ENCODE measurements at places on chromosomes 4 and X.

DNA sequence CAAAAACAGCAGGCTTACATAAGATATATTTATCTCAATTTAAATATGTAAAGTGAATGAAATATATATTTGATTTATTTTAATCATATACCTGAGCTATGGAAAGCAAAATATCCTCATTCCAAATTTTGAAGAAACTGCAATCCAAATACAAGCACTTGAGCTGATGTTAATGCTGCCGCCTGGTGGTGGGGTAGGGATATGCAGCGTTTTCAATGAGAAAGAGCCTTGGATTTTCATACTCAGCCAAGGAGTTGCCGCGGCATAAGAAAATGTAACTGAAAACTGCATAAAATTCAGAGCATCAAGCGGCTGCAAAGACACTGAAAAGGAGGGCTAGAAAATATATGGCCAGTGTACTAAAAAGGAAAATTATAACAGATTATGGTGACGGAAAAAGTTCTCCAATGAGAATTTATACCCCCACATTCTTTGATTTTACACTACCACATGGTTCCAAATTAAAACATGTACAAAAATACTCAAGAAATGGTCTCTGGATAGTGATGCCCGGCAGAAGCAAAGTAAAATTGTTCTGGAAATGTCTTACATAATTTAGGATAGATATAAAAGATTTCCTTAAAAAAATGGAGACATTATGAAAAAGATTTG is 660.3 kb upstream of the PITX2 start:
- DNase-seq: no peak

DNA sequence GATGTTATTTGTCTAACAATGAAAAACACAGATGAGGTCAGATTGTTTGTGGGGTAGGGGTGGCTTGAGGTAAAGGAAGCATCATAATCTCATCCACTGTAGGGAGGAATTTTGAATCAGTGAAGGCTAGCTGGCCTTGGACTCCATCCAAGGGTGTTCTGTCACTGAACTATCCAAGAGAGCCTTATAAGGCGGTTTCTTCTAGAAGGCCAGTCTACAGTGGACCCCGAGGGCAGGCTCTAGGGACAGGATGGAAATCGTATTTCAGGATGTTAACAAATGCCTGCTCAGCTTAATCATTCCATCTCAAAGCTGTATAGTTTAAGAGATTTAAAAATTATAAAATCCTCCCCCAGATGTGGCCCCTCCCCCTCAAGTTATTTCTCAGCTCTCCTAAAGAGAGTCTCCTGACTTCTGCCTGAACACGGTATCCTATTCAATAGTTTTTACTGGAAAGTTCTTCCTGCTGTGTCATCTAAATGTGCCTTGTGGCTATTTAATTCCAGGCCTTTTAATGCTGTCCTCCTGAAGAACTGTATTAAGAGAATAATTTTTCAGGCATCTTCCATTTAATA is 8.0 kb downstream of the IGFBP7 start:
- no peak for DNase-seq

GRCh38 chr4:40243386-40243948 is 46.6 kb downstream of the RHOH start:
- no peak for DNase-seq

- DNase-seq: no peak
Observed at GRCh38 chr4:142540483-142540804, 305.7 kb downstream of the INPP4B start.

- DNase-seq: no peak
Observed at GRCh38 chr4:84614891-84615290, 32.0 kb downstream of the CDS1 start.

DNA sequence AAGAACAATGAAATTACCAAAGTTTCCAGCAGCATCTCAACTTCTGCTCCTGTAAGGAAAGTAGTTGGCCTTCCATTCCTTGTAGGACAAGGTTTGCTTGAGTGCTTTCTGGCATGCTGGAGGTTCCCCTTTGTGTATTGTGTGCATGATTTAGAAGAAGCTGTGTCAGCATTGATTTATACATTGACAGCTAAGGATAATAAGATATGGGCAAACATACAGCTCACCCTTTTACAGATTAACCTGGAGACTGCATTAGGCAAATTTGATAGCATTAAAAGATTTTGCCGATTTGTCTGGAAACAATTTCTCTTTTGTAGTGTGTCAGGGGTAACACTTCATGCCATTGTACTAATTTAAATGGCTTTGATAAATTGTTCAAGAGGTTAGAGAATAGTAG is 221.8 kb upstream of the PACRGL start:
- DNase-seq: no peak

GRCh38 chrX:153782313-153782712 is 1.5 kb downstream of the SRPK3 start:
- no peak for DNase-seq

DNA sequence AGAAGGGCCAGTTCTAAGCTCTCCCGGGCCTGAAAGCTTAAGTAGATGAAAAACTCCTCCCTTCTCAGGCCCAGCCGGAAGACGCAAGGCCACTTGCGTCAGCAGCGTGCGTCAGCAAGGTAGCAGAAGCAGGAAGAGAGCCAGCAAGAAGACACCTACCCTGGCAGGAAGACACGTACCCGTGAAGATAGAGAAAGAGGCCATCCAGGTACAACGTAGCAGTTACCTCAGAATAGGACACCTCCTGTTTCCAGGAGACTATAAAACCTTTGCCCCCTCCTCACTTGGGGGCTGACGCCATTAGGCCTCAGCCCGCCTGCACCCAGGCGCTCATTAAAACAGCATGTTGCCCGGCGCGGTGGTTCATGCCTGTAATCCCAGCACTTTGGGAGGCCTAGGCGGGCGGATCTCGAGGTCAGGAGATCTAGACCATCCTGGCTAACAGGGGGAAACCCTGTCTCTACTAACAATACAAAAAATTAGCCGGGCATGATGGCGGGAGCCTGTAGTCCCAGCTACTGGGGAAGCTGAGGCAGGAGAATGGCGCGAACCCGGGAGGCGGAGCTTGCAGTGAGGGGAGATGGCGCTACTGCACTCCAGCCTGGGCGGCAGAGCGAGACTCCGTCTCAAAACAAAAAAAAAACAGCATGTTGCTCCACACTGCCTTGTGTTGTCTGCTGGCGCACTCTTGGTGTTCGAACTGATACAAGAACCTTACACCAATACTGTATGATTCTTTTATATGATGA is 242.7 kb upstream of the NWD2 start:
- DNase-seq: no peak

DNA sequence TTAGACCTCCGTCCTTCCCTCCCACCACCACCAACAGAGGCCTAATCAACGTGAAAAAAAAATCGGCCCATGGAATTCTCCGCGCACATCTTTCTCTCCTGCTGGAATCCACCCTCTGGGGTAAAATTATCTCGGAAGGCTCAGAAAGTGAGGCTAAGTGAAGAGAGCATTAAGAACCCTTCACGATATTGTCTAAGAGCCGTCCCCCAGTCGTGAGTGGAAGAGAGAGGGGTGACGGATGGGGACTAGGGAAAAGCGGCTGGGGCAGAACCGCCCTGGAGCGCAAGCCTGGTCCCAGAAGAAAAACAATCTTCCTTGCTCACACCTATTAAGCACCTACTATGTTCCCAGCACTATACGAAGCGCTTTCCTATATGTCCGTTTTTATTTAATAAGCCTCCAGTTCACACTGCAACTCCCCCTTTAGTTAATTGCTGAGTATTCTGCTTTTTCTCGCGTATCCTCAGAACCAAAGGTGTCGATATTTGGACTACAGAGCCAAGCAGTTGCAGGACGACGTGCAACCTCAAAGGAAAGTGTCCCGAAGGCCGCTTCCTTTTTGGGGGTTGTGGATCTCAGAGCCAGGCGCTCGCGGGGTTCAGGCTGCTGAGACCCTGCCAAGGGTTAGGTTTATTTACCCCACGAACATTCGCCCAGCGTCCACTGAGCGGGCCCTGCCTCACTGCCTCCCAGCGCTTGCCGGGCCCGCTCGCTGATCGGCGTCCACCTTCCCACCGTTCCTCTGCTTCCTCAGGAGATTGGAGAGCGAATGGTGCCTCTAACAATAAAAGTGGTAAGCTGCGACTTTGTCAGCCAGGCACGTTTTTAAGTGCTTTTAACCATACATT is 889 bp downstream of the MGARP start:
- no peak for DNase-seq

- no peak for DNase-seq
Observed at GRCh38 chr4:16078195-16078760, 5.5 kb downstream of the PROM1 start.

- no peak for DNase-seq
Observed at GRCh38 chr4:106985830-106986229, 50.3 kb downstream of the DKK2 start.

GRCh38 chrX:17597836-17598439 is 139.4 kb upstream of the SCML1 start:
- DNase-seq: no peak

GRCh38 chr4:148118179-148118578 is 324.0 kb downstream of the NR3C2 start:
- DNase-seq: no peak

- DNase-seq: no peak
Observed at GRCh38 chr4:160795216-160795615, 1368.6 kb downstream of the FSTL5 start.

DNA sequence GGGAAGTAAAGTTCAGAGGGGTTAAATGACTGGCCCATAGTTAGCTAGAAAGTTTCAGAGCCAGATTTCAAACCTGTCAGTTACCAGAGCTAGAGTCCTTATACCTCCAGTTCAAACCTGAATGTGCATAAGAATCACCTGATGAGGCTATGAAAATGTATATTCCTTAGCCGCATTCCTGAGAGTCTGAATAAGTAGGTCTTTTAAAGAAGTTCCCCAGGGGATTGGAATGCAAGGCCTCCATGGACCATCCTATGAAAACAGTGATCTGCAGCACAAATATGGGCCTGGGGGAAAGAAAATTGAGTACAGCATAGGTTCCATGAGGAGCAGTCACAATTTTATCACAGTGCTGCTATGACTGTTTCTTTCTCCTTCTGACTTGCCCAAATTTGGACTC is 263.9 kb upstream of the CXorf66 start:
- DNase-seq: no peak

DNA sequence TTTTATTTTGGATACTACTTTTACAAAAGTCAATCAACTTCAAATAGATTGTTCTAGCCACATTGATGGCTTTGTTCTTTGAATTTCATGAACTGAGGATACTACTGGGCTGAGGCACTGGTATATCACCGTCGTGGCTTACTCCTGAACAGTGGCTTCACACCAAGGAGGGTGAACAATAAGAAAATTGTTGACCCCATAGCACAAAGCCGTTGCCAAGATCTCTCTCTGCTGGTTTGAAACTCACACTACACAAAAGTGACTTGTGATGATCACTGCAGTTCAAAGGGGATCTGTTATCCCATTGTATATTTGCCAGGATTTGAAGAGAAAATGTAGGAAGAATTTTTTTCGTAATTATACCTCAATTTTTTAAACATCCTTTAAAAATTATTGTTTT is 119.6 kb downstream of the PDLIM5 start:
- DNase-seq: no peak

- DNase-seq: no peak
Observed at GRCh38 chr4:174929346-174929745, 11.2 kb downstream of the ADAM29 start.

DNA sequence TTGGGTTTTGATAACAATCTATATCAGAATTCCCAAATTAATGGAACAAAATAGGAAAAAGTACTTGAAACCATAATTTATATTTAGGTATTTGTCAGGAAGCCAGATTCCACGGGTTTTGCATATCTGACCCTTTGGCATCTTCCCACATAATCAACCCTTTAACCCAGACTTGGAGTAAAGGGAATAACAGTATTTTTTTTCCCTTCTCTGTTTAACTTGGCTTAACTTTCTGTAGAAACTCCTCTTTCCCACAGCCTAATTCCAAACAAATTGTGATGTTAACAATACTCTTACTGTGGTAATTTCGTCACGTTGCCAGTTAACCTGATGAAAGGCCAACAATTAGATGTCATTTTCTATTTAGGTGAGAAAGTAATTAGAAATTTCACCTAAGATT is 49.4 kb upstream of the GUCY1A1 start:
- DNase-seq: no peak

DNA sequence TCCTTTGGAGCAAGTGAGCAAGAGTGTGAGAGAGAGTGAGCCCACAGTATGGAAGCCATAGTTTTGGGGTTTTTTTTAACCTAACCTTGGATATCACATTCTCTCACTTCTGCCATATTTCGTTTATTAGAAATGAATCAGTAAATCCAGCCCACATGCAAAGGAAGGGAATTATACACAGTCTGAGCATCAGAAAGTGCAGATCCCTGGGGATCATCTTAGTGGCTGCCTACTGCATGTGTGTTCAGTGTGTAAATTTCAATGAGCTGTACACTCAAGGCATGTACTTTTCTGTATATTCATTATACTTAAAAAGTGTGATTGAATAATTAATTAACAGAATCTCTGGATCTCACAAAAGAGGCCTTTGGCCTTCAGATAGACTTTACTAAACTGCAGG is 133.8 kb upstream of the PRPS2 start:
- DNase-seq: no peak

DNA sequence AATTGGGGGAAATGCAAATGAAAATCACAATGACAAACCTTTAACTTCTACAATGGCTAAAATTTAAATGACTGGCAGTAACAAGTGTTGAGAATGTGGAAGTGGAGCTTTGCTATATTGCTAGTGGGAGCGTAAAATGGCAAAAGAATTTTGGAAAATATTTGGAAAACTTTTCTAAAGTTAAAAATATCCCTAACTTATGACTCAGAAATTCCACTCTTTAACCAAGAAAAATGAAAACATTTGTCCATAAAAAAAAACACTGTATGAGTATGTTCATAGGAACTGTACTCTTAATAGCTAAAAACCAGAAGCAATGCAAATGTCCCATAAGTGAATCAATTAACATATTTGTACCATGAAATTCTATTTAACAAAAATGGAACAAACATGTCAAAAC is 3.6 kb downstream of the TBCK start:
- no peak for DNase-seq

DNA sequence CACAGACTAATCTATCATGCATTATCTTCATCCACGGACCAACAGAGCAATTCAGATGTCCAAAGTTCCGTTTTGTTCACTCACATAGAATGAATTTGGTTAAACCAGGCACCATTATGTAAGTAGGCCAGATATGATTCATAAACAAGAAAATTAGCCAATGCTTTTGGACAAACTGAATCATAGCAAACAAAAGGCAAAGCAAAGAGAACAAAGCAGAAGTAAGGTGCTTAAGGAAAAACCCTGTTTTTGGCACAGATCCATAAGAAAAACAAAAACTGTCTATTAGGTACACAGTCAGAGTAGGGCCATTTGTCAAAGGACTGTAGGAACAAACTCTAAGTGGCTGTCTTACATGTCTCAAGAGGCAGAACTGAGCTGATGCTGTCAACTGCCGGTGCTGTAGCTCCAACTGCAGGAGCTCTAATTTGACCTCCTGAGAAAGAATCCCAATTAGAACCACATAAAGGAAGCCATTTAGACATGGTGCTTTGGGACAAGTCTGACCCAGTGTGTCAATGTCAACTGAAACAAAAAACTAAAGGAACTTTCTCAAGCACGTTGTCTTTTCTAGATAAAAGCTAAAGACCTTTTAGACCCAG is 146.7 kb downstream of the COL25A1 start:
- no peak for DNase-seq

GRCh38 chr4:25870081-25870480 is 7.3 kb upstream of the SEL1L3 start:
- DNase-seq: no peak

All from stimulated activated CD8-positive, alpha-beta memory T cell treated with anti-CD3 and anti-CD28 coated beads, Interleukin-7, amount 100 ng/mL, for 1 hour (primary cell).